GM03348 (cell line): ENCODE measurements at places on chromosomes 2 and 18.

GRCh38 chr18:48037481-48038271 is 107.2 kb upstream of the SMAD2 start:
- DNase-seq = no peak

DNA sequence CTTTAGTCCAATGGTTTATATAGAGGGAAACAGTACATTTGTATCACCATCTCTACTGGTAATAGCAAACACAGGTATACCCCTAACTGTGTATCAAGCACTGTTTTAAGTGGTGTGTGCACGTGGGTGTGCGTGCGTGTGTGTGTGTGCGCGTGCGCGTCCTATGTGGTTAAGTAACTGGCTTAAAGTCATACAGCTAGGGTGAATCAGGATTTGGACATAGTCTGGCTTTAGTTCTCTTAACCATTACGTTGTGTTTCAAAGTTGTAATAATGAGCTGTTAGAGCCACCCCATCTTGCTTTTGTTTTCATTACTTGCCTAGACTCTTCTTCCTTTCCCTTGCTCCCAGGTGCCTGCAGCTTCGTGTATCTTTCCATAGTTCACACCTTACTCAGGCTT is 2.1 kb downstream of the HADHB start:
- no peak for DNase-seq

GRCh38 chr18:35756506-35757117 is 175.1 kb downstream of the GALNT1 start:
- DNase-seq = peak; percentile 80

GRCh38 chr2:226701052-226701451 is 98.6 kb downstream of the IRS1 start:
- DNase-seq = peak; percentile 85

GRCh38 chr2:240601831-240602160 is 15.3 kb downstream of the CAPN10 start:
- no peak for DNase-seq

DNA sequence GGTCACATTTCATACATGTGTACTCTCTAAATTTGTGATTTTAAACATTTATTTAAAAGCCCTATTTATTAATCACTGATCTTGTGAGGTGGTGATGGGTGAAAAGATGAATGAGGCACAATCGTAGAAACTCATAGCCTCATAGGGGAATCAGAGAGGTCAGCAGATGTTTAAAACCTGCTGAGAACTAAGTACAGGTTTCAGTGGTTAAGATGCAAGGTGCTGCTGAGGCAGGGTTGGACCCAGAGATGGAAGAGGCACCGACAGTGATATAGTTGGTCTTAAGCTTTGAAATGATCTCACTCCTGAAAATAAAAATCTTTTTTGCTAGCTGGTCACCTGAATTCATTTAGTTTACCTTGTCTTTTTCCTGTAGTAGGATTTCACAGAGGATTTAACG is 49.6 kb downstream of the LINC00305 start:
- no peak for DNase-seq

GRCh38 chr2:235011929-235012631 is 60.3 kb downstream of the SH3BP4 start:
- DNase-seq = no peak

DNA sequence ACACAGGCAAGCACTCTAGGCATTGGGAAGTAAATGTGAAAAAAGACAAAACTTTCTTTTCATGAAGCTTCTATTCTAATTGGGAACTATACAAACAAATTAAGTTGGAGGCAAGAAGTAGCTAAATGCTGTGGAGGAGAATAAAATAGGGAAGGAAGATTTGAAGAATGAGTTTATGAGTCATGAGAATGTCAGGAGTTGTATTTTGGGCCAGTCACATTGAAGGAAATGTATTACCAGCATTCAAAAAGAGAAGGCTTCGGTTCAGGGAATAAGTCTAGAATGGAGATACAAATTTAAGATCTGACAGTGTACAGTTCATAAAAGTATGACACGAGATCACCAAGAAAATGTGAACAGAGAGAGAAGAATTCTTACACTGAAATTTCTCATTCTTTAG is 666.5 kb downstream of the ADCYAP1 start:
- no peak for DNase-seq

- no peak for DNase-seq
Observed at GRCh38 chr2:125371867-125372266, 1284.1 kb upstream of the GYPC start.

- peak; percentile 11 for DNase-seq
Observed at GRCh38 chr2:39778233-39778632, 825 bp downstream of the THUMPD2 start.

GRCh38 chr18:3186678-3187658 is 32.8 kb downstream of the MYOM1 start:
- no peak for DNase-seq

- DNase-seq = no peak
Observed at GRCh38 chr2:127641846-127642507, 4.0 kb upstream of the GPR17 start.

- no peak for DNase-seq
Observed at GRCh38 chr2:174744111-174744510, 20.2 kb downstream of the CHRNA1 start.

GRCh38 chr2:180158961-180159360 is 151.9 kb upstream of the CWC22 start:
- peak; percentile 2 for DNase-seq

- DNase-seq = no peak
Observed at GRCh38 chr2:100064165-100064564, 78.2 kb downstream of the AFF3 start.

GRCh38 chr2:174529916-174530315 is 43.1 kb upstream of the GPR155 start:
- DNase-seq = no peak

DNA sequence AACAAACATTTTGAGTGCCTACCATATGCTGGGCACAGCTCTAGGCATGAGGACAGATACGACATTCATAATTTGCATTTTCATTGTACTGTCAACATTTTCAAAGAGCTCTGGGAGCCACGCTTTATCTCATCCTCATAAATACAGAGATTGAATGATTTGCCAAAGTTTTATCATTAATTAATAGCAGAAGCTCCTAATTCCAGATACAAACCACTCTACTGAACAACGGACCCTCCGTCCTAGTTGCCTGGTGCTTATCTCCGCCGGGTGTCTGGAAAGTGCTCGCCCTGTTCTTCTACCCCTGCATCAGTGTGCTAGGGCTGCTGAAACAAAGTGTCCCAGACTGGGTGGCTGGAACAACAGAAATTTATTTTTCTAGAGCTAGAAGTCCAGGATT is 23.8 kb downstream of the SERTAD2 start:
- no peak for DNase-seq

DNA sequence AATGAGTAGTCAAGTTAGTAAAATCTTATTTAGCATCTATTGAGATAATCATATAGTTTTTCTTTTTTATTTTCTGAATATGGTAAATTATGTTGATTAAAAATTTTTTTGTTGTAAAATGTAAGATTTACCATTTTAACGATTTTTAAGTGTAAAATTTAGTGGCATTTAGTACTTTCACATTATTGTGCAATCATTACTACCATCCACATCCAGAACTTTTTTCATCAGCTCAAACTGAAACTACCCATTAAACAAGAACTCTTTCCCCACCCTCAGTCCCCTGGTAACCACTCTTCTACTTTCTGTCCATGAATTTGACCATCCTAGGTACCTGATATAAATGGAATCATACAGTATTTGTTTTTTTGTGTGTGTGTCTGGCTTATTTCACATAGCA is 11.1 kb downstream of the RAB3GAP1 start:
- no peak for DNase-seq

GRCh38 chr2:42105330-42106256 is 57.8 kb downstream of the PKDCC start:
- no peak for DNase-seq

DNA sequence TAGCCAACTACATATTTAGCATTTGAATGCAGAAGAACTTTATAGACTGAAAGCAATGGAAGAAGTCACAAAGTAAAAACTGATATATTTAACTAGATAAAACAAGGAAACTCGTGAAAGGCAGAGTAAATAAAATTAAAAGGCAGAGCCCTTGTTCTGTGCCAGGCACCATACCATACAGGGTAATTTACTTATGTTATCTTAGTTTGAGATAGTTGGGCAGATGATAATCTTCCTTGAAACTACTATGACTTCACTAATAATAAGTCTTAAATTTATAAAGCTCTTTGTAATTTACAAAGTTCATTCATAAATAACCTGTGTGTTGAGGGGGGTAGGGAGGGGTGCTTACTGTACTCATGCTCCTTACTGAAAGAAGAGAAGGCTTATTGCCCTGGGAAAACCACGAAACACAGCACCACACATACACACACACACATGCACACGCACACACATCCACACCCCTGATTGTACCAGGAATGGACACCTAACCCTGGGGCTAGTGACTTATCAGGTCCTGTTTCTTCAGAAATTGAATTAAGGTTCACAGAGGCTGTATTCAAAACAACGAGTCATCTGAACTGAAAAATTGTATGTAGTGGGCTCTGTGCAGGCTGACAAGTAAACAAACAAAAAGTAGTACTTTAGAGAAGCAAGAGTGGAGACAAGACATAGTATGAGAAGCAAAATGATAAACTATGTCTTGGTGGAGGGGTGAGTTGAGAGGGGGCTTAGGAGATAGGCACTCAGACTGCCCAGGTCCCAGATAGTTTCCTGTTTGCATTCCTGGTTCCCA is 38.1 kb downstream of the AGFG1 start:
- no peak for DNase-seq

- DNase-seq = no peak
Observed at GRCh38 chr2:195521589-195521988, 135.4 kb upstream of the SLC39A10 start.

- DNase-seq = peak; percentile 70
Observed at GRCh38 chr18:45993438-45993837, 26.3 kb upstream of the EPG5 start.

DNA sequence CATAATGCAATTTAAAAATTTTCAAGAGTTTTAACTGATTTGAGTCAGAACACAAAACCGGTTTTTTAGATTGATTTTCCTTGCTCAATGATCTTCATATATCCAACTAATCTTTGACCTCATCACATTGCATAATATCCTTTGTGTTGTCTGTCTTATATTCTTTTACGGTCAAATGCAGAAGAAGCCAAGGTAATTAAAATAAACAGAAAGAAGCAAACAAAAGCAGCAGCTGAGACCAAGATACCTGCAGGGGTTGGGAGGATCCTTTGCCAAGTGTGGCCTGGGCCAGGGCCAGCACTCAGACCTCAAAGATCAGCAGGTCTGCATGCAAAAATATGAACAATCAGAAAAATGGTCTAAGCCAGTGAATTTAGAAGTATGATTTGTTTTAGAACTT is 428.9 kb upstream of the NETO1 start:
- DNase-seq = no peak

DNA sequence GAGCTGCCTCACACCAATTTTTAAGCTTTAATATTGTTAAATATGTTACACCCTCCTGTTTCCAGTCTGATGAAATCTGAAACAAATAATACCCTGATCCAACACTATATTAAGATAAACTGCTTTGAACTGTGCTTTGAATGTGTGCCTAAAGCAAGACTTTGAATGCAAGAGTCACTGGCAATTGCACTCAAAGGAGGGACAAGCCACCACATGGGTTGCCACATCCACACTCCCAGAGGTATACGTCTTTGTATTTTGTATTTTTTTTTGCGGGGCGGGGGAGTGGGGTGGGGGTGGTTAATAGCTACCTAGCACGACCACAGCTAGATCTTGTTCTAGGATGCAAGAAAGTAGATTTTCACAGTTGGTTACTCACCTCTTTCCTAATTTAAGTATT is 1.8 kb upstream of the ZEB2 start:
- DNase-seq = no peak

GRCh38 chr2:12719400-12720277 is 2.9 kb downstream of the TRIB2 start:
- DNase-seq = peak; percentile 63

GRCh38 chr2:73359915-73360697 is 25.5 kb upstream of the ALMS1 start:
- peak; percentile 17 for DNase-seq

GRCh38 chr2:215080545-215080944 is 57.9 kb downstream of the ABCA12 start:
- no peak for DNase-seq

- no peak for DNase-seq
Observed at GRCh38 chr2:144679942-144680341, 160.0 kb upstream of the ZEB2 start.

DNA sequence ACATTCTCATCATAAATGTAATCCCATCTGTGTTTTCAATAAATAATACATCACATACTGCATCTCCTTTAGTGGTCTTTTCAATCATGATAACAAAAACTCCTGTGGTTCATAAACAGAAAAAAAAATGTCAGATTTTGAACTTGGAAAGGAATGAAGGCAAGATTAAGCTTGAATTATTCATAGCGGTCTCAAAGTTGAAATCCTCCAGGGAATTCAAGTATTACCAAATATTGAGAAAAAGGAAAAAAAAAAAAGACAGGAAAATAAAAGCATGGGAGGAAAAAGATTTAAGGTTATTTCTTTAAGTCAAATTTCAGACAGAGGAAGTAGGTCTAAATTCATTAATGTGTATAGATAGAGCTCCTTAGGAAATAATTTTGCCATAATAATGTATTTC is 92.1 kb downstream of the COLEC12 start:
- peak; percentile 17 for DNase-seq

DNA sequence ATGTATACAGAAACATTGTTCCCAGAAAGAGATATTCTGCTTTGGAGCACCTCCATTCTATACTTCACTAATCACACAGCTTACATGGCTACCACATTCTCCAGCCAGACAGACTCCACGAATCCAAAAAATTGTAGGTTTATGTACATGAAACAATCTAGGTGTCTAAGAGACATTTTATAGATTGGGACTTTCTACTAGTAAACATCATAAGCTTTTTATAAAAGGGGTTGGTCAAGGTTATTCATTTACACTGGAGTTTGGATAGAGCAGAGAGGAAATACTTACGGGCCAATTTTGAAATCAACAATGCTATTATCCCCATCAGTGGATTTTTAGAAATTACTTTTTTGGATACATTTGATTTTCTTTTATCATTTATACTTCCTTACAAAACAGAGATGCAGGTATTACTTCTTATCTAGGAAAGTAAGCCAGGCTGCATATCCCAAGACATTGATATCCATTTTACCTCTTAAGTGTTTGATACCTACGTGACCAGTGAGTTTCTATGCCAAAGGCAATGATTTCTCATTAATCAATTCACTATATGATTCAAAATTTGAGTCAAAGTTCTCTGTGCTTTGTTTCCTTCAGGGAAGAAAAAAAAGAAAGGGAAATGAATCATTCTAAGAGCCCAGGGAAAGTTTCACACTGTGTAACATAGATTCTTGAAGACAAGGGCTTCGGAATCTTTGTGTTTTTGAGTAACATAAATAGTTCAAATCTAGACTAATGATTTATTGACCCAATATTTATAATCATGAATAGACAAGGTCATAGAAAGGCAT is 140.5 kb downstream of the PTH2R start:
- no peak for DNase-seq

DNA sequence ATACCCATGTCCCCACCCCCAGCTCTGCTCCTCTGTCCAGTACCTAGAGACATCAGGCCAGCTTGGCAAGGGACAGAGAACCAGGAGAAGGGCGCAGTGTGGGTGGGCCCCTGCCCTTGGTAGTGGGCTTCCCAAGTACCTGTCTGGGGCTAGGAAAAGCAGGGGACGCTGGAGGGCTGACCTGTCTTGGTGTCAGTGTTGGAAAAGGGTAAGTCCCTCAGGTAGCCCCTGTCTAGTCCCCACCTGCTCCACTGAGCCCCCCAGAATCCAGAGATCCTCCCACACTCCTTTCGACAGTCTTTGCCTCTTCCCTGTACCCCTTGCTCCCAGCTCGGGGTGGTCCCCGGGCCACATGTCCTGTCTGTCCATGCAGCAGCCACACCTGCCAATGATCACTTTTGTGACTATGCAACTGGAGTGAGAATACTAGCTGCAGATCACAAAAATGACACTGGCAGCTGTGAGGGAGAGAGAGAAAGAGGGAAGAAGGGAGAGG is 14.6 kb downstream of the DNAJB2 start:
- DNase-seq = no peak
